ENCODE measurements at places on chromosomes 7 and 10. TPM values are rescaled to one million over a fixed set of nuclear protein-coding genes. Genes with fewer than 3 reads are reported as not detected.
A peak's percentile ranks its signal among the peaks of the same experiment; 100 is the strongest.

Gene BHLHA15
- polyA plus RNA-seq: 0.60 TPM

Gene PTPRZ1
- 20.6 TPM for polyA plus RNA-seq

Gene GPR37
- 2.2 TPM for polyA plus RNA-seq

Gene TAF3
- 5.0 TPM for polyA plus RNA-seq

- DNase-seq: no peak
Observed at GRCh38 chr7:30247541-30248401, 36.6 kb upstream of the ZNRF2 start.

- no peak for DNase-seq
Observed at GRCh38 chr10:12958546-12959110, 42.9 kb downstream of the CCDC3 start.

DNA sequence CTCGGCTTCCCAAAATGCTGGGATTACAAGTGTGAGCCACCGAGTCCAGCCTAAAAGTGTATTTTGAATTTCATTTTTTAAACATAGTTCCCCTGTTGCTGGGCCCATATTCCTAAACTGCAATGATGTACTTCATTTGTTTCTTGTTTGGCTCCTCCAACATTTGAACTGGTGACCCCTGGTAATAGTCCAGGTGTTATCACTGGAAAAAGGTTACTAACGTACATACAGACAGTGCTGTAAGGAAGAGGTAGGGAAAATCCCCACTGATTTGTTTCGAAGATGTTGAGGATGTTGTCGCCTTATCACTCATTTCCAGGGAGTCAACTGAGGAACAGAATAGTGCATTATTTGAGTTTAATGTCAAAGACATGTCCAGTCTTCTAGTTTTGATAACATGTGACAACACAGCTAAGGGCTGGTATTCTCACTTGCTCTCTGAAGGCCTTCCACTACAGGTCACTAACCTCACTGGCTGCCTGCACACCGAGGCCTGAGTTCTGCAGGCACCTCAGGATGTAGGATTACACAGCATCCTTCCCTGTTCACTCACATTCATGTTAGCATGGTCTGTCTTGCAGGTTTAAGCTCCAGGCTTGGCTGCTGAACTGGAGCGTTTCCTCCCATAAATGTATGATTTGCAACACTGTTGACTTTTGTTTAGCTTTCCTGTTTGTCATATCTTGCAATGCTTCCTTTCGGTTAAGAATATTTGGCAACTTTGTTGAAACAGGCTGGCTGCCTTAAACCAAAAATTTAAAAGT lies 362.8 kb downstream of the INHBA start:
- no peak for DNase-seq

DNA sequence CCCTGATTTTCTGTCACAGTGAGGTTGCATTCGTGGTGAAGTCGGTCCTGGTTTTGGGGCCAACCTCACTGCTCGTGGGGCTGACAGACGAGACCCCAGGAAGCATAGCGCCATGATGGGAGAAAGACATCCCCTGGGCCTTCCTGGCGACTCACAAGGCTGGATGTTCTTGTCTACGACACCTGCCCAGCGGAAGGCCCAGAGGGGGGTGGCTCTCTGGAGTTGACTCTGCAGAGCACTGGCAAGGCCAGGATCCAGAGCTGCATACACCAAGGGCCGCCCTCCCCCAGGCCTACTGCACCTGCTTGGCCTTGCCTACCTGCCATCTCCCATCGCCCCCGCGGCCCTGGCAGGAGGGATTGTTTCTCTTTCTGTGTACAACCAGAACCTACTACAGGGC lies 608.9 kb downstream of the PTPRN2 start:
- no peak for DNase-seq

- DNase-seq: no peak
Observed at GRCh38 chr10:115974351-115974750, 298.7 kb downstream of the GFRA1 start.

- DNase-seq: no peak
Observed at GRCh38 chr10:114064151-114065048, 20.7 kb downstream of the ADRB1 start.

DNA sequence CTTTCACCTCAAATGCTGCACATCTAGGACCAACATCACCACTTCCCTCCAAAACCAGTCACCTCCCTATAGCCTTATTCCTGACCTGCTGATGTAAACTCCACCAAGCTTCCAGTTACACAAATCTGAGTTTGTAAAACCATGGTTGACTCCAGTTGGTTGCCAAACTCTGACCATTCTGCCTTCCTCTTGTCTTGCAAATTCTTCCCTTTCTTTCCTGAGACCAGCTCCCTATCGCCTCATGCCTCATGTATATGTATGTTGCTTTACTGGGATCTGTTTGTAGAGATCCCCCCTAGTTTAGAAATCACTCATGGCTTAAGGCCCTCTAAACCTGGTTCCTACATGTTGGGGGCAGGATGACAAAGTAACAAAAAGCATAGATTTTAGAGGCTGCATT lies 31.3 kb downstream of the PAX2 start:
- DNase-seq: no peak

DNA sequence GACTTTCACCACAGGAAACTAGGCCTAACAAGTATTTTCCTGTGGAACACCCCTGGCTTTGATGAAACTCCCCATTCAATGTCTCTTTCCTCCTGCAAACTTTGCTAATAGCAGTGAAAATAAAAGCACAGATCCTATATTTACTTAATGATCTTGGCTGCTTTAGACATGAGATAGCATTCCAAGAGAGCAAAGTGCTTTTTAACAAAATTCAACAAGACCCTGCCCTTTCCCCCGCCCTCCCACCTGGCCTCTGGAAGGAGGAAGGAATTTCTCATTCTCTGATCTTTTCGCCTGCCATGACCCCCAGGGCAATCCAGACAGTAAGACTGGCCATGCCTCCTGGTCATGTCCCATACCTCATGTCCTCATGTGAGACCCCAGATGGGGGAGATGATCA lies 185.7 kb downstream of the KCNMA1 start:
- DNase-seq: no peak

DNA sequence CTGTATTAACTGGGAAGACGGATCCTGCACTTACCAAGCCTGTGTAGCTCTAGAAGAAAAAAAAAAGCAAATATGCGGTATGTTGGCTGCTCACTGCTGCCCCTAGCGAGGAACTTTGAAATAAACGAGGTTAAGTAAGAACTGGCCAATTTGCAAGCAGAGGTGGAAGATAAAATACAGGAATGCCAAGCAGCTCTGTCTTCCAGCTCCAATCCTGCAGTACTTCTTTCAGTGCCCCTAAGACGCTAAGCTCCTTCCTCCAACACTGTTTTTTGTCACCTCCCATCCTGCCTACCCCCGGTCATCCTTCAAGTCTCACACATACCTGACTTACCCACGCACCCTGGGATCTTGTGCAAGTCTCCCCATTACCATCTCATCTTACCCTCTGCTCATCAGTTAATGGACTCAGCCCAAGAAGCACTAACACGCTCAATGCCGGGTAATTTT lies 809 bp downstream of the C10orf143 start:
- peak; percentile 88 for DNase-seq

GRCh38 chr10:34186745-34187144 lies 628.4 kb downstream of the PARD3 start:
- DNase-seq: no peak

- no peak for DNase-seq
Observed at GRCh38 chr7:120806669-120807068, 51.3 kb downstream of the TSPAN12 start.

DNA sequence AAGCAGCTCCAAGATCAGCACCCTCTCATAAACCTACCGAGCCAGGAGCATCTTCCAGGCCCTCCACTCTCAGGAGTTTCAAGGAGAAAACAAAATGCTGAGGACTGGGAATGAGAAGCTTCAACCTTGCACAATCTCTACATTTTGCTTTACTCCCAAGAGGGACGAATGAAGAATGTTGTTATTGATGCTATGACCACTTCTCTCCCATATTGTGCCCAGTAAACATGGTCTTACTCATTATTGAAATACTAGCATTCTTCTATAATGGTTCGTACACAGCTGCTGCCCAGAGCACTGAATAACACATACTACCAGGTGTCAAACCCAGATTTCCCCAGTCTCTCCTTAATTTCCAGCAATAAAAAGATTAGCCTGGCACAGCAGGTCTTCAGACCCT lies 63.4 kb upstream of the BET1 start:
- DNase-seq: no peak

- no peak for DNase-seq
Observed at GRCh38 chr7:128948976-128949760, 11.4 kb downstream of the IRF5 start.

DNA sequence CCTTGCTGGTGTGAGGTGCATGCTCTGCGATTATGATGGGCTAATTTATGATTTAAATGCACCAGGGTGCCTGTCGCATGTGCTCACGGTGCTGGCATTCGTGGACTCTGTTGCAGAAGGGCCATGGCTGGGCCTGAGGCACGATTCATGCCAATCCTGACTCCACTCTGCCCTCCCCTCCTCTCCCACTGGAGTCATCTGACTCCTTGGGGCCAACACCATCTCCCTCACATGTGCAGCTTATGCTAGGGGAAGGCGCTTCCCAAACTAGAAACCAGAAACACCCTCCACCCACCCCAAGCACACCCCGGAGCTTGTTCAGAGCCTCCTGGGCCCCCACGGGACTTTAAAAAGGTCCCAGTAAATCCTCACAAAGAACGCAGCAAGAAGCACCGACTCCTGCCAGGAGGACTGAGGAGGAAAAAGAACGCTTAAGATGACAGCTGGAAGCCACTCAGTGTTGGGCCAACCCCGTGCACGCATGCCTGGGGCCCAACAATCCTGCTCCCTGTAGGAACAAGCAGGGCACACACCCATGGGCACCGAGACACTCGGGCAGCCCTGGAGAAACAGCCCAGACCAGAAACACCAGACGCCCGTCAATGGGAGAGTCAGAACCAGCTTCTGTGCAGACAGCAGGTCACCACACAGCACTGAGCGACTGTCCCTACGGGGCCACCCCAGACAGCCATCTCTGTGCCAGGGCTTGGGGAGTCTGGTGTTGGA lies 14.1 kb downstream of the BRI3 start:
- DNase-seq: no peak

DNA sequence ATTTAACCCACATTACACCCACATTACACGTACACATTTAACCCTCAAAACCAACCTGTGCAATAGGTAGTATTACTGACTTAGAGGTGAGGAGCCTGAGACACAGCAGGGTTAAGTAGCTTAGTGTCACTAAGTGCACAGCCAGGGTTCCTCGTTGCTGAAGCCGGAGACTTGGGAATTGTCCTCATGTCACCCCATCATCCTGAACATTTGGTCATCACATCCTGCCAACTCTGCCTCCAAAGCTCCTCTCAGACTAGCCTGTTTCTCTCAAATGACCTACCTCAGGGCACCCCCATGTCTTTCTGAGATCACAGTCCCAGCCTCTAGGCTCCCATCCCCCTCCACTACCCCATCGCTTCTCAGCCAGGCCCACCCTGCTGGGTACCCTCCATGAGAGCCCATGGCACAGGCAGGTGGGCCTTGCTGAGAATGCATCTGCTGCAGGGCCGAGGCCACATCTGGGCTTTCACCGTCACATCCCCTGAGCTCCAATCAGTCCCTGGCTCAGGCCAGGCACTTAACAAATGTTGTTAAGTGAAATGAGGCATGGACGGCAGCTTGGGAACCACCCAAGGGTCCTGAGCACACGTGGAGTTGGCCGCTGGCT lies 21.1 kb upstream of the PCBD1 start:
- no peak for DNase-seq

All from large intestine (tissue), 12 donors.